ENCODE measurements at places on chromosomes 16 and 17. TPM values are rescaled to one million over a fixed set of nuclear protein-coding genes. Genes with fewer than 3 reads are reported as not detected.

The FOXC2 gene
- total RNA-seq = 16.3 TPM

The SCO1 gene
- 24.0 TPM for total RNA-seq

DNA sequence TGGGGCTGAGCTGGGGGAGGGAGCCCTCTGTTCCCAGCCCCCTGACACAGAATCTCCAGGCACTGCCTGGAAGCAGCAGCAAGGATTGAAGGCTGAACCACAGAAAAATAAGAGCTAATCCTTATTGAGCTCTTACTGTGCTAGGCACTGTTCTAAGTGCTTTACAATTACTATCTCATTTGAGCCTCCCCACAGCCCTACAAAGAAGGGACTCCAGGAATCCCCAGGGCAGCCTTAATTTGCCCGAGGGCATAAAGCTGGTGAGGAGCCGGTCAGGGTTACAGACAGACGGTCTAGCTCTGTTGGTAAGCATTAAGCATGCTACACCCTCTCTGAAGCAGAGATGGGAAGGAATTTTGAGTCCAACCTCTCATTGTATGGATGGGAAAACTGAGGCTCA, 7.0 kb downstream of the SAMD14 start:
- H3K36me3 ChIP-seq = peaks cover 43% of the 10 kb centered on the region
- H3K4me3 ChIP-seq = peak overlapping the region; percentile 15
- peak overlapping the region; percentile 42 for H3K27ac ChIP-seq
- DNase-seq = no peak
- H3K4me1 ChIP-seq = peaks cover 35% of the 10 kb centered on the region

- H3K27ac ChIP-seq = no peak overlapping the region
- H3K4me3 ChIP-seq = no peak overlapping the region
- no peaks in the 10 kb centered on the region for H3K36me3 ChIP-seq
- no peaks in the 10 kb centered on the region for H3K27me3 ChIP-seq
- peaks cover 4% of the 10 kb centered on the region for H3K4me1 ChIP-seq
- no peak for DNase-seq
Measured at GRCh38 chr16:54331241-54332002, 44.8 kb upstream of the IRX3 start.

- H3K4me1 ChIP-seq = peaks cover 35% of the 10 kb centered on the region
- peaks cover 33% of the 10 kb centered on the region for H3K36me3 ChIP-seq
- H3K4me3 ChIP-seq = peak overlapping the region; percentile 86
- DNase-seq = peak; percentile 75
- peaks cover 35% of the 10 kb centered on the region for H3K27me3 ChIP-seq
- peak overlapping the region; percentile 90 for H3K27ac ChIP-seq
Measured at GRCh38 chr17:81513753-81514488, 1.3 kb upstream of the ACTG1 start.

- no peak overlapping the region for H3K27ac ChIP-seq
- H3K4me1 ChIP-seq = no peaks in the 10 kb centered on the region
- H3K4me3 ChIP-seq = no peak overlapping the region
- peaks cover 2% of the 10 kb centered on the region for H3K27me3 ChIP-seq
- H3K36me3 ChIP-seq = no peaks in the 10 kb centered on the region
- DNase-seq = no peak
Measured at GRCh38 chr16:61371881-61372280, 664.4 kb downstream of the CDH8 start.

GRCh38 chr17:57186226-57187019, 69.9 kb upstream of the MSI2 start:
- DNase-seq = no peak
- peaks cover 2% of the 10 kb centered on the region for H3K27me3 ChIP-seq
- H3K27ac ChIP-seq = no peak overlapping the region
- no peaks in the 10 kb centered on the region for H3K36me3 ChIP-seq
- H3K4me3 ChIP-seq = no peak overlapping the region

- peaks cover 5% of the 10 kb centered on the region for H3K36me3 ChIP-seq
- peaks cover 15% of the 10 kb centered on the region for H3K27me3 ChIP-seq
- peaks cover 16% of the 10 kb centered on the region for H3K4me1 ChIP-seq
- DNase-seq = no peak
Measured at GRCh38 chr17:32261417-32261736, 4.3 kb upstream of the RHBDL3 start.

DNA sequence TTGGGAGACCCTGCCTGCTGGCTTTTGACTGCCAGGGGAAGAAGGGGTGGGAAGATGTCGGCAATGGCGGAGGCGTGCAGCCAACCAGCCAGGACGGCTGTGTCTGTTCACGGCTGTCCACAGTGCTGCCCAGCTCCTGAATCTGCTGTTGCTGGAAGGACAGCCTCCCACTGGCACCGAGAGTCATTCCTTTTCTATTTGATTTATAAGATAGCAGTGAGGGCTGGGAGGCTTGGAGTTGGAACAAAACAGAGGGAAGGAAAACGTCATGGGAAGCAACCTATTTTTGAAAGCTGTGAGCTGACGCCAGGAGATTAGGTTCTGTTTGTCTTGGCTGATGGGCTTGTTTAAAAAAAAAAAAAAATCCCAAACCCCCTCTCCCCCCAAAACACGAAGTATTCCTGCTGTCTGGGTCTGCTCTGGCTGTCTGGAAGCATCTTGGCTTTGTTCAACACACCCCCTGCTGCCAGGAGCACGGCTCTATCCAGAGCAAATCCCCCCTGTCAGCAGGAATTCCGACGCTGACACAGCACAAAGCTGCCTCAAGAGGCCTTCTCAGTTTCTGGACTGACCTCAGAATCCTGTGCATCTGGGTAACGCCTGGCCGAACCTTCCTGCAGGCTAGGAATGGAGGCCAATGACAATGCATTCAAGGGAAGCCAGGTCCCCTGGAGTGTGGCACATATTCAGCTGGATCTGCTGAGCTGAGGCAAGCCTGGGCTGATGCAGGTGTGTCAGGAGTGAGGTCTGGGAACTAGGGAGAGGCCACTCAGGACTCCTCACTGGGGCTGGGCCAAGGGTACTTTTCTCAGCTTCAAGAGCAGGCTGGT, 41.0 kb upstream of the SREBF1 start:
- peaks cover 38% of the 10 kb centered on the region for H3K36me3 ChIP-seq
- H3K27me3 ChIP-seq = peaks cover 8% of the 10 kb centered on the region
- H3K27ac ChIP-seq = peak overlapping the region; percentile 42
- peaks cover 34% of the 10 kb centered on the region for H3K4me1 ChIP-seq

GRCh38 chr17:48177816-48178215, 70.2 kb downstream of the SNX11 start:
- no peak overlapping the region for H3K27ac ChIP-seq
- H3K4me1 ChIP-seq = peaks cover 10% of the 10 kb centered on the region
- no peaks in the 10 kb centered on the region for H3K27me3 ChIP-seq
- no peaks in the 10 kb centered on the region for H3K36me3 ChIP-seq

DNA sequence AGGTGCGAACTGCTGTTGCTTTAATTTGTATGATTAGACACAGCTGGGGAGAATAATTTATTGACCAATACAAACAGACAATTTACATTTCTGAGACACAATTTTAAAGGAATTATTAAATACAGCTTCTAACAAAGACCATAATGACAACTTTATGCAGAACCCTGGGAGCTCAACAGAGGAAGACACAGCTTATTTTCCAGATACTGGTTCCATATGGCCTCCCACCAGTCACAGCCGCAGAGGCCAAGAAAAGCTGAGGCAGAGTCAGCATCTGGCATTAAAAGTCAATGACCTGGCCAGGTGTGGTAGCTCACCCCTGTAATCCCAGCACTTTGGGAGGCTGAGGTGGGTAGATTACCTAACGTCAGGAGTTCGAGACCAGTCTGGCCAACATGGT, 66.1 kb upstream of the BCAR1 start:
- peak overlapping the region; percentile 88 for H3K27ac ChIP-seq
- DNase-seq = no peak
- H3K36me3 ChIP-seq = peaks cover 3% of the 10 kb centered on the region
